ENCODE measurements at places on chromosomes 3 and 15.

DNA sequence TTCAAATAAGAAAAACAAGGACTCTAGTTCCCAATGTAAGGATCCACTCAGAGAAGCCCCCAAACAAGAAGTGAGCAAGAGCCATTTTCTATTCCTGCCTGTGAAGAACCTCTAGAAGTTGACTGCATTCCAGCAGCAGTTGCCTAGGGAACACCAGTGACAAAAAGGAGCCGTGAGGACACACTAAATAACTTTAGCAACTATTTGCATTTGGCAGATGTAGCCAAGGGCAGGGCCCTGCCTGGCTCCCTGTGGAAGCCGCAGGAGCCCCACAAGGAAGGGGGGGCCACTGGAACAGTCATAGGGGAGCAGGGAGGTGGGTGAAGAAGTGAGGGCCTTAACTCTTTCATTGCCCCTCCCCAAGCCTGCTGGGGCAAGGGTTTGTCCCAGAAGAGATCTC is 470.2 kb upstream of the PROK2 start:
- DNase-seq: no peak

GRCh38 chr3:157442729-157443128 is 6.1 kb downstream of the PTX3 start:
- no peak for DNase-seq

DNA sequence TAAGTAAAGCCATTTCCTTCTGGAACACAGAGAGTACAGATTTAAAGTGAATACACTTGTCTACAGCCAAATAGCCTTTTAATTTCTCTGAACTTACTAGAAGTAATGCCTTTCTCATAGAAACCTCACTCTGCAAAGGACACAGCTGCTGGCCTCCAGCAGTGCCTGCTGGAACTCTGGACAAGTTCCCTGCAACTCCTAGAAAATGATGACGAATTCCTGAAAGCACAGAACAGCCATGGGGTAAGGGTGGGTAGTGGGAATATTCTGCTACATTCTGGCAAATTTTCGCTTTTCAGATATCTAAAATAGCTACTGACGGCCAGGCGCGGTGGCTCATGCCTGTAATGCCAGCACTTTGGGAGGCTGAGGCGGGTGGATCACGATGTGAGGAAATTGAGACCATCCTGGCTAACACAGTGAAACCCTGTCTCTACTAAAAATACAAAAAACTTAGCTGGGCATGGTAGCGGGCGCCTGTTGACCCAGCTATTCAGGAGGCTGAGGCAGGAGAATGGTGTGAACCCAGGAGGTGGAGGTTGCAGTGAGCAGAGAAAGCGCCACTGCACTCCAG is 34.4 kb downstream of the RYK start:
- DNase-seq: no peak

GRCh38 chr15:34588046-34588674 is 4.7 kb upstream of the GOLGA8B start:
- DNase-seq: peak; percentile 41

- DNase-seq: no peak
Measured at GRCh38 chr15:67854358-67854757, 14.5 kb upstream of the RNU6-1 start.

DNA sequence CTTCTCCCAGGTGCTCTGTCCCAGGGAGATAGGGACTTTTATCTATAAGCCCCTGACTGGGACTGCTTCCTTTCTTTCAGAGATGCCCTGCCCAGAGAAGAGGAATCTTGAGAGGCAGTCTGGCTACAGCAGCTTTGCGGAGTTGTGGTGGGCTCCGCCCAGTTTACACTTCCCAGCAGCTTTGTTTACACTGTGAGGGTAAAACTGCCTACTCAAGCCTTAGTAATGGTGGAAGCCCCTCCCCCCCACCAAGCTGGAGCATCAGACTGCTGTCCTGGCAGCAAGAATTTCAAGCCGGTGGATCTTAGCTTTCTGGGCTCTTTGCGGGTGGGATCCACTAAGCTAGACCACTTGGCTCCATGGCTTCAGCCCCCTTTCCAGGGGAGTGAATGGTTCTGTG is 253.8 kb upstream of the ARL6 start:
- DNase-seq: no peak

GRCh38 chr3:173589116-173589515 is 191.6 kb downstream of the NLGN1 start:
- no peak for DNase-seq

GRCh38 chr3:114466816-114467215 is 173.0 kb downstream of the TIGIT start:
- DNase-seq: no peak

DNA sequence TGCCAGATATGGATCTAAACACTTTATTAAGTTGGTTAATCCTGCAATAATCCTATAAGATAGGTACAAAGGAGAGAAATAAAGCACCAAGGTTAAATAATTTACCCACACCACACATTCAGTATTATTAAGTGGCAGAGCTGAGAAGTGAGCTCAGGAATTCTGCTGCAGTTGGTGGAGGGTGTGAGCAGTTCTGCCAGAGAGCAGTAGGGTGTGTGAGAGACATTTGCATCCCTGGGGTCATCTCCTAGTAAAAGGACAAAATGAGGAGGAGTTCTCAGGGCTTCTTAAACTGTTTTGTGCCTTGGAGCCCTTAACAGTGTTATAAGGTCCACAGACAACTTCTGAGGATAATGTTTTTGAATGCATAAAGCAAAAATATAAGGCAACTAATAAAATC is 484.5 kb downstream of the TAFA4 start:
- DNase-seq: no peak

DNA sequence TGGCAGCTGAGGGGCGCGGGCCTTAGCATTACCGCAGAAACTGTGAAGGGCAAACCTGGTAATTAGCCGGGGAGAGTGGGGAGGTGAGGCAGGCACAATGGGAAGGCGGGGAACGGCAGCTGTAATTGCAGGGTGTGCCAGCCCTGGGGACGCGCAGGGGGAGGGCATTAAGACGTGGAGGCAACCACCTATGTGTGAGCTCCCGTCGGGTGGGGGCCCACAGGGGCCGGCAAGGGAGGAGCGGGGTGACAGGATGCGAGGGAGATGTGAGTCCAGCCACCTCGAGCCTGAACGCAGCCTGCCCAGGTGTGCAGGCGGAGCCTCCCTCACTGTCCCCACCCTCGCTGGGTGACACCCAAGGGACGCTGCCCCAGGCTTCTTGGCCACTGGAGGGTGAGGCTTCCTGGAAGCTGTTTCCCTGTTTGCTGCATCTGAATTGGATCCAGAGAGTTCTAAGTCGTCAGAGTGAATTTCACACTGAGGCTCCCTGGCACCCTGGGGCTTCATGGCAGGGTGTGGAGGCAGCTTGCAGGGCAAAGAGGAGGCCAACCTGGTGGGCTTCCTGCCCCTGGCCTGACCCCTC is 130.6 kb upstream of the MEF2A start:
- no peak for DNase-seq

DNA sequence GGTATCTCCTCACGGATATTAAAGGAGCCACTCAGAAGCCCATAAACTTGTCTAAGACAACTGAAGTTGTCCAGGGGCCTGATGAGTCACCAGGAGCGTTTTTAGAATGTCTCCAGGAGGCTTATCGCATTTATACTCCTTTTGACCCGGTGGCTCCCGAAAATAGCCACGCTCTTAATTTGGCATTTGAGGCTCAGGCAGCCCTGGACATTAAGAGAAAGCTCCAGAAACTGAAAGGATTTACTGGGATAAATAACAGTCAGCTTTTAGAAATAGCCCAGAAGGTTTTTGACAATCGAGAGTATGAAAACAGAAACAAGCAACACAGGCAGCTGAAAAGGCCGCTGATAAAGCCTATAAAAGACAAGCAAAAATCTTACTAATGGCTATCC is 4.1 kb downstream of the DET1 start:
- no peak for DNase-seq

DNA sequence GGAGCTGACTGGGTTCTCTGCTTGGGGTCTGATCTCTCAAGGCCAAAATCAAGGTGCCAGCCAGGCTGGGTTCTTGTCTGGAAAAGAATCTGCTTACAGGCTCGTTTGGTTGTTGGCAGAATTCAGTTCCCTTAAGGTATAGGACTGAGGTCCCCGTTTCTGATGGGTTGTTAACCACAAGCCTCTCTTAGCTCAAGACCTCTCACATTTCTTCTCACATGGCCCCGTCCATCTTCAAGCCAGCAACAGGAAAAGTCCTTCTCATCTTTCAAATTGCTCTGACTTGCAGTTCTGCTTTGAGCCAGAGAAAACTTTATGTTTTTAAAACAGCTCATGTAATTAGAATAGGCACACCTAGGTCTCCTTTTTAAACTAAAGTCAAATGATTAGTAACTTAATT is 20.4 kb downstream of the UACA start:
- no peak for DNase-seq

- DNase-seq: no peak
Measured at GRCh38 chr3:11273891-11274291, 1.7 kb downstream of the ATG7 start.

- peak; percentile 69 for DNase-seq
Measured at GRCh38 chr15:50247819-50248655, 17.5 kb downstream of the HDC start.

All from naive thymus-derived CD8-positive, alpha-beta T cell (primary cell).